Anterior cingulate cortex (tissue), 58 donors: ENCODE measurements at places on chromosomes 5 and 9.

- peak; percentile 23 for DNase-seq
These were observed 307.9 kb downstream of the FBXL7 start for GRCh38 chr5:15807871-15808270.

DNA sequence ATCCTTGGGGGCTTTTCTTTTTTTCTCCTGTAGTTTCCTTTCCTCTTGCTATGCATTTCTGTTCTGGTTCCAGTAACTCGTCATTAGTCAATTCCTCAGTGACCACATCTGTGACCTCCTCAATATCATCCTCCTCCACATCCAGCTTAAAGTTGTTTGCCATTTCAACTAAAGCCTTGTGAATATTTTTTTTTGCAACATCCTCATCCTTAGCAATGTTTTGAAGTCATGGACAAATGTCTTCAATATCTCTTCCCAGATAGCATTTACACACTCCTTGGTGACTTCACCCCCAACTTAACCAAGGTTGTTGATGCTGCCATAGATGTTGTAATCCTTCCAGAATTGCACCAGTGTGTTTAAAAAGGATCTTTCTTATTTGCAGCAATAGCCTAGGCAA lies 14.7 kb upstream of the ADRB2 start:
- DNase-seq, result no peak

DNA sequence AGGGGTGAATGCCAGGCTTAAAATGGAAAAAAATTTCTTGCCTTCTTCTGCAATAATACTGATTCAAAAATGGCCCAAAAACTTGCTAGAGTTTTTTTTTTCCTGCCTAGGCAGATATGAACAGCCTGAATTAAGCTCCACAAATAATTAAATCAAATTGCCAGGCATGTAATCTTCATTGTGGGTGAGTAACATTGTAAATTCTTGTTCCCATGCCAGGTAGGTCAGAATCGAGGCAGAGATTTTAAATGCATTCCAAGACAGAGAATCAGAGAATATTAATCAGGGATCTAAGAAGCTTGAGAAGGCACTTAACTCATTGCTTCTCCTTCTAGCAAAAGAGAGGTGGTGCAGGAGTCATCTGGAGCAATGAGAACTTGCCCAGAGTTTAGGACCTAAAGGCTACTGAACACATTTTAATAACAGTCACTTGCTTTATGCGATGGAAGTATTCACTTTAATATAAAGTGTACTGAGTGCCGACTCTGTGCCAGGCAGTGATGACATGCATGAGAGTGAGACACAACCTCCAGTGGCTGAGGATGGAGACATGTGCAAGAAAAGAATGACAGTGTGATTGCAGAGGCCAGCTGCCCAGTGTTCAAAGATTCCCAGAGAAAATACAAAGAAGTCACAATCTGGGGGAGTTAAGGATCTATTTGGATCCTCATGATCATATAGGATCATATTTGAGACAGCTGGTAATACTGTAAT lies 102.3 kb downstream of the APBA1 start:
- DNase-seq, result no peak

GRCh38 chr5:83595217-83595616 lies 123.7 kb downstream of the VCAN start:
- no peak for DNase-seq

DNA sequence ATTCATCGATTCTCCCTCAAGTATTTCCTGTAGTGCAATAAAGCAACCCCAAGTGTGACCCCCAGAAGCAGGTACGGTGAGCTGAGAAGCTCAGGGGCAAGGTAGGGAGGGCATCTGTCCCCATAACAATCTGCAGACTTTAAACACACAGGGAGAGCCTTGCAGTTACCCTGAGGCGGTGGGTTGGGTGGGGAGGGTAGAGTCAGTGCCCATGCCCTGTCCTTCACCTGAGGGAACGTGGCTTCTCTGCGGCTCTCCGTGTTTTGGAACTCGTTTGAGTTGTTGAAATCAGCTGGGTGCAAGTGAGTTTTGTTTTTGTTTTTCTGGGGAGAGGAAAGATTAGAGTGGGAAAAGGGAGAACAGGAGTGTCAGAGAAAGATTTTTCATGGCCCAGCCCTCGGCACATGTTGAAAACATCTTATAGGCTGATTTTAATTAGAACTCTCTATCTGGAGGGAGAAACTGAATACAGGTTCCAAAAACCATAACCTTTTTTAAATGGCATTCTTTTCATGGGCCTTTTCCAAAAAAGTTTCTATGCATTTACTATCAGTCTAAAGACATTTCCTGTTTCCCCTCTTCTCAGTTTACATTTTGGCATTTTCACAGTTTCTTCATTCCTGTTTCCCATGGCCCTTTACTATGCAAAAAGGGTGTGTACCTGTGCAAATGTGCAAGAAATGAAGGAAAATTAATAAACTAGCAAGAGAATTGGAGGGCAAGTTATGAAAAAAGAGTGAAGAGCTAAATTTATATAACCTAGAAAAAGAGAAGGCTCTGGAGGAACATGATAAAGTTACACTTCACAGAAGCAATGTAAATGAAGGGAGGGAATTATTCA lies 266.5 kb upstream of the VLDLR start:
- no peak for DNase-seq

DNA sequence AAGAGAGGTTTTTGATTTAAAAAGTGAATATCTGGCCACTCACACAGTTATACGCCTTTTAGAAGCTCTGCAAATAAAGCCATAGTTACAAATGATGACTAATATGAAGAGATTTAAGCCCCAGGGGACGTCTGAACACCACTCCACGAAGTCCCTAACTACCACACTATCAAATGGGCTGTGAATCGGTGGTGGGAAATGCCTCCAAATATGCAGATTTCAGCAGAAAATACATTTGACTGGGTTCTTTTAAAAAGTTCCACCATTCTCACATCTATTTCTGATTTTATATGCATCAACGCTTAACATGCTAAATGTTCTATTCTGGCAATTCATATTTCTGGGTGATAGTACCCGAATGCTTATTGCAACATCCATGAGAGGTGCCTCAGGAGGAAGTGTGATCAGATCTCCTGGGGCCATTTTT lies 22.5 kb downstream of the TICAM2 start:
- DNase-seq, result no peak

DNA sequence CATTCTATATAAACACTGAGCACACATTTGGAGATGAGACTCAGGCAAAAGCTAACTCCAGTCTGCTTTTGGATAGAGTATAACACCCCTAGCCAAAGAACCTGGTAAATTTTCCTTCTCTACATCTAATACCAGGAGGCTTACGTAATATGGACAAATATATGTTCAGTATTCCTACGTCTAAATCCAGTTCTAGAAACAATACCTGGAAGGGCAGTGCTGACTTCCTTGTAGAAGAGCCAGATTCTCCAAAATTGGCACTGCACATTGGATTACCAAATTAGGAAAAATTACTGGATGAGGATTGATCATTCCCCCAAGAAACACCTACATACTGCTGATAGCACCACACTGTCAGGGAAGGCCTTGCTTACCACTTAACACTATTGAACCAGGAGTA lies 247.4 kb downstream of the SAXO1 start:
- no peak for DNase-seq

DNA sequence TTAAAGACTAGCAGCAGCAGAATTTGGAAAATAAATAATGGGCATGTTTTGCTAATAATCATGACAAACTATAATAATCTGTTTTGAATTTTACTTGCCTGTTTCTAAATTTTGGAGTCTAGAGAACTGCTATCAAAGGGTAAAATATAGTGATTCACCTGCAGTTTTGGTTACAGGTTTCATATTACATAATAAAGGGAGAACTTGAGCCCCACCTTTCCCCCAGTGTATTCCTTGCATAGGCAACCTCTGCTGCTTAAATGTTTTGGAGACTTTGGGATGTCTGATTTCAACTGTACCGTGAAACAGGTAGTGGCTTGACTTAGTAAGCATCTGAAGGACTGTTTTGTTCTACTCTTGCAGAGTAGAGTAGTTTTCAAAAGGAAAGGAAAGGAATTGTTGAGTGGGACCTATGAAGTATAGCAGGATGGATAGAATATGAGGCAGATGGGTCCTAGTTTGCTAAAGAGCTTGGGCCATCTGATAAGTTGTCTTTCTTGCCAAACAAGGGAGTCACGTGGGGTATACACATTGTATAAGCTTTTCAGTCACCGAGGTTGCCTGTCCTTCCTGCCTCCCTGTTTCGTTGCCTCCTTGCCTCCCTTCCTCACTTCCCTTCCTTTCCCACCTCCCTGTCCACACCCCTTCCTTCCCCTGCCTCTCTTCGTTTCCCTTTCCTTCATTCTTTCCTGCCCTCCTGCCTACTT lies 19.1 kb downstream of the CREBRF start:
- DNase-seq, result no peak

- DNase-seq, result no peak
These were observed 80.9 kb upstream of the ALDH1B1 start for GRCh38 chr9:38311382-38312270.

- no peak for DNase-seq
These were observed 181 bp downstream of the DAP start for GRCh38 chr5:10760921-10761184.

DNA sequence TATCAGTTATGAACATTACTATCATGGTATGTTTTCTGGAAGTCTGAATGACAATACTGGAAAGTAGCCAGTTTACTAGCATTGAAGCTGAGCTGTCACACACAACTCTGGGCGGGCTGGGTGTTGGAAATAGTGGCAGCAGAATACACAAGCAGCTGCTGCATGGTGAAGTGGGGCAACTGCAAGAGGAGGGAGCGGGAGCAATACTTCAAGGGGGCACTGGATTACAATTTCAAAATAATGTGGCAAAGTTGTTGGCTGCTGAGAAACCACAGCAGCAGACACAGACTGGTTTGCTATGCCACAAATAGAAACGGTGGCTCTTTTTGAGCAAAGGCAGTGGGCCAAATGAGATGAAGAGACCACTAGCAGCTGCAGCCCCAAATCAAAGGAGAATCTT lies 350.2 kb downstream of the KIAA0825 start:
- DNase-seq, result no peak

- no peak for DNase-seq
These were observed 289.3 kb downstream of the FANCC start for GRCh38 chr9:95027914-95028852.

- DNase-seq, result no peak
These were observed 141.3 kb upstream of the LPAR1 start for GRCh38 chr9:111179577-111179976.

DNA sequence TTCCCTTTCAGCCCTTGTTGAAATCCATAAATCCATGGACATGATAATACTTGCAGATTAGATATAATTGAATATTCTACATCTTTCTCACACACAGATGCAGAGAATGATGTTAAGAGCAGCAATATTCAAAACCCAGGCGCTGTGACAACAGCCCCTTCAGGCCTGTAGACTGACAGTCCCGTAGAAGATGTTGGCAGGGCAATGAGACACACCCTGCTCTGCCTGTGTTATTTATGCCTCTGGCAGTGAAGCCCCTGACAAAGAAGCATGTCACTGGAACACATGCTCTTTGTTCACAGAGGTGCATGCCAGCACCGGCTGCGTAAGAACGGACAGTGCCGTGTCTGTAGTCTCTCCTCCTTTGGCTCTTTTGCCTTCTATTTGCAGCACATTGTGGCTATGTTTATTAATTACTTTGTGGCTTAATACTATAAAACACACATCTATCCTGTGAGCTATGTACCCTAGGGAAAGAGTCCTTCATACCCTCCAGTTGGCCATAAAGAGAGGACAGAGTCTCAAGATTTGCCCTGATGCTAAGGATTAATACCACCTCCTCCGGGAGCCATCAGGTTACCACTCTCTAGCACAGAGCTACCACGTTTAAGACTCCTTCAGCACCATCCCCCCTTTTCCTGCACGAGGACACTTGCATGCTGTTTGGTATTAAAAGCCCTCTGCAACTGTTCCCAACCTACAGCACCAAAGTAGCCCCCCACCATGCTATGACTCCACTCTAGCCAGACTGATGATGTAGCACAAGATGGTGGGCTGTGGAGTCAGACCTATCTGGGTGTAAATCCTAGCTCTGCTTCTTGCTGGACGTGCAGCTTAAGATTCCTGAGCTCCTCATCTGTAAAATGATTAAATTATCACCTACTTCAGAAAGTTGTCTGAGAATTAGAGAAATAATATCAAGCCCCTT lies 2.0 kb upstream of the ANP32B start:
- peak; percentile 74 for DNase-seq

DNA sequence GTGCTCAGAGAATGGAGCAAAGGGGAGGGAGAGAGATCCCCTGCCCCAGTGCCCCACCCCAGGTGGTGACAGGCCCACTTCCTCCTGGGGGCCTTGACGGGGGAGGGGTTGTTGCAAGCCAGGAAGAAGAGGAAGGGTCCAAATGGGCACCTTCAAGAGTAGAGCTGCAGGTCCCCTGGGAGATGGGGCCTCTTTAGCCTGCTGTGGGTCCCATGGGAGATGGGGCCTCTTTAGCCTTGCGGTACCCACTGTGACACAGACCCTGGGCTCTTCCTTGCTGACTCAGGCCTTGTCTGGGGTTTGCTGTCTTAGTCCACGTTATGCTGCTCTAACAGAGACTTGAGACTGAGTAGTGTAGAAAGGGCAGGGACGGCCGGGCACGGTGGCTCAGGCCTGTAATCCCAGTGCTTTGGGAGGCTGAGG lies 9.6 kb upstream of the TOR4A start:
- DNase-seq, result no peak

- DNase-seq, result no peak
These were observed 28.7 kb downstream of the TTC23L start for GRCh38 chr5:34867660-34868059.

DNA sequence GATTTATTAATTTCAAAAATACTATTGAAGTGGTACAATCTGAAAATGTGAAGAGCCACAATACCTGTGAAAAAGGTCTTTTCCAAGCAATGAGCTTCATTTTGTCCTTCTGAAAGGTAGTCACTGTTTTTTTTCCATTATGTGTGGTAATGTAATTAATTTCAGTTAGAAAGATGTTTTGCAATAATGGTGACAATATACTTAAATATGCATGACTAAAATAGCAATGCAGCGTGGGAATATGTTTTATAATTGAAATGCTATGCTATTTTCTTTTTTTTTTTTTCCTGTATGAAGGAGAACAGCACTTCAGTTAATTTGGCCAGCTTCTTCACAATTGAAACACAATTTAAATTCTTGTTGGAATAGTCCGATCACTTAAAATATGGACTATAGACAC lies 41.9 kb downstream of the NPR3 start:
- no peak for DNase-seq

DNA sequence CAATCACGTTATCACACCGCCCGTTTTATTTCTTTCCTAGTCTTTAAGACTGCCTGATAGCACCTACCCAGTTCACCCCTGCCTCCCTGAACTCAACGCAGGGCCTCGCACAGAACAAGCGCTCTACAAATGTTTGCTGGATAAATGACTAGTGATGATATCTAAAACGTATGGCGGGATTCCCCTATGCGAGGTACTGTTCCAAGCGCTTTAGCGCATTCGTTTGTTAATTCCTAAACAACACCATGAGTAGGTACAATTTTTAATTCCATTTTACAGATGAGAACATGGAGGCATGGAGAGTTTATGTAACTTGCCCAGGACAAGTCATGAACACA lies 6.6 kb downstream of the POU4F3 start:
- no peak for DNase-seq
